ENCODE measurements at places on chromosomes 12 and 14. TPM values are rescaled to one million over a fixed set of nuclear protein-coding genes. Genes with fewer than 3 reads are reported as not detected.

C14orf180 gene
- 67.8 TPM for total RNA-seq

CALM1 gene
- total RNA-seq = 362 TPM

RIMBP2 gene
- not detected for total RNA-seq

CRIP1 gene
- total RNA-seq = 68.2 TPM

SLC6A15 gene
- total RNA-seq = not detected

DHH gene
- 1.6 TPM for total RNA-seq

PSMB5 gene
- total RNA-seq = 120 TPM

NR4A1 gene
- 76.3 TPM for total RNA-seq

EEA1 gene
- 34.1 TPM for total RNA-seq

PRR4 gene
- 2.6 TPM for total RNA-seq

ADAMTS20 gene
- not detected for total RNA-seq

KLRB1 gene
- total RNA-seq = 0.38 TPM

EPYC gene
- total RNA-seq = not detected

DNA sequence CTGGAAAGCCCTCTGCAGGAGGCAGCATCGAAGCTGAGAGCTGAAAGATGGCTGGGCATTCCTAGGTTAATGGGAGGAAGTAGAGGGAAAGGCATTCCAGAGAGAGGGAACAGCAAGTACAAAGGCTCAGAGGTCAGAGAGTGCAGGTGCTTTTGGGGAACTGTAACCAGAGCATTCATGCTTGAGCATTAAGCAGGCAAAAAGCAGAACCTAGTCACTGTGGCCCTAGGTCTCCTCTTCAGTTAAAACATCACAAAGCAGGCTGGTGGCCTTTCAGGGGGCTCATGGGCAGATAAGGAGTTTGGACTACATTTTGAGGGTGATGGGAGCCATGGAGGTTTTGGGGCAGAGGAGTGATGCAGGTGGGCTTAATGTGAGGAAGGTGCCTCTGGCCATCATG is 169.2 kb upstream of the MYL2 start:
- DNase-seq = no peak

GRCh38 chr12:111467857-111468241 is 62.1 kb downstream of the SH2B3 start:
- DNase-seq = no peak

DNA sequence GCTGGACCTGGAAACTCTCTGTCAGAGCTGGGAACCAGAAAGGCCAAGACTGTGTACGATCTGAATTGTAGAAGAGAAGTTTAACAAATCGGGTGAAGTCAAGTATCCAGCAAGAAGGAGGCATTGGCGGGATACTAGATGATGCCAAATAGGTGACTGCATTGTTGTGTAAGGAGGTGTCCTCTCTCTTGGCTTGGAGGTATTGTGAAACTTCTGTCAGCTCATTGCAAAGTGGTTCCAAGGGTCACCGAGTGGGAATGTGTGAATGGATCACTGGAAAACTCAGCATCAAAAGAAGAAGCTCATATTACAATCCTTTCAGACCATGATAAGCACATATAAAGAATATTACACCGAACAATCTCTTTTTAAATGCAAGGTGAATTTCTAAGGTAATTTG is 11.7 kb downstream of the NAV3 start:
- no peak for DNase-seq

- no peak for DNase-seq
Observed at GRCh38 chr12:80100591-80100990, 1.3 kb downstream of the OTOGL start.

- DNase-seq = no peak
Observed at GRCh38 chr14:23285530-23286019, 357 bp downstream of the HOMEZ start.

DNA sequence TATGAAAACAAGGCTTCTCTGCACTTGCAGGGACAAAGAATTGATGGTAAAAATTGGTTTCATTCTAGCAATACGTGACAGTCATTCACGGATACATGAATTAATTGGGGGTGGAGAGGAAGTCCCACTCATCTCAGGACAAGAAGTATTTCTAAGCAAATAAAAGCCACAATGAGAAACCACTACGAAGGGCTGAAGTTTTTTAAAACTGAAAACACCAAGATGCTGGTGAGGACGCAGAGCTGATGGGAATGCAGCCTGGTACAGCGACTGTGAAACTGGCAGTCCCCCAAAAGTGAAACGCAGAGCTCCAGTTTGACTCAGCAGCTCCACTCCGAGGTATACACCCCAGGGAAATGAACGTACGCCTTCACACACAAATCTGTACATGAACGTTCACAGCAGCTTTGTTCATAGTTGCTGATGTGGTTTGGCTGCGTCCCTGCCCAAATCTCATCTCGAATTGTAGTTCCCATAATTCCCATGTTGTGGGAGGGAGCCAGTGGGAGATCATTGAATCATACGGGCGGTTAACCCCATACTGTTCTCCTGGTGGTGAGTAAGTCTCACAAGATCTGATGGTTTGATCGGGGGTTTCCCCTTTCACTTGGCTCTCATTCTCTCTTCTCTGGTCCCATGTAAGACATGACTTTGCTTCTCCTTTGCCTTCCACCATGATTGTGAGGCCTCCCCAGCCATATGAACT is 89.0 kb downstream of the SCARB1 start:
- DNase-seq = no peak

GRCh38 chr14:50036211-50036610 is 80.2 kb downstream of the VCPKMT start:
- DNase-seq = no peak

- no peak for DNase-seq
Observed at GRCh38 chr12:4261655-4262054, 11.9 kb upstream of the CCND2 start.

DNA sequence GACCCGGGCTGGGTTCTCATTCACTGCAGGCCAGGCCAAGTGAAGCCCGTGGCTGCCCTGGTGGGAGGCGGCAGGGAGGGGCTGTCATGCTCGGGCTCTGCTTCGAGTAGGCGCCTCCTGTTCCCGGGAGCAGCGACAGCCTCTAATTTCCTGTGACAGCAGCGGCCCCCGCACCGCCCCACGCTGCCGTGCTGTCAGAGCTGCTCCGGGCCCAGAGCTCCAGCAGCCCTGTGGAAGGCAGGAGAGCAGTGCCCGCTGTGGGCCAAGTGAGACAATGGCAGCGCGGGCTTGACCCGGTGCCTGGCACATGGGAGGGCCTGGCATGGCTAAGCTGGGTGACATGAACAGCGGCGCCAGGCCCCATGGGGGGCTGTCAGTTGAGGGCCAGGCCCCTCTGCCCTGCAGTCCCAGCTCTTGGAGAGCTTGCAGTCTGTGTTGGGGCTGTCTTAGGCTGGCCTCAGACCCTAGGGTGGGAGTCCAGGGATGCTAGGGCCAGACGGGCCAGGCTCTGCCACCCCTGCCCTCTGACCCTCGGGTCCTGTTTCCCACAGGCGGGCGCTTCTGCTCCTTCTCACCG is 5.1 kb downstream of the TRMT61A start:
- no peak for DNase-seq

DNA sequence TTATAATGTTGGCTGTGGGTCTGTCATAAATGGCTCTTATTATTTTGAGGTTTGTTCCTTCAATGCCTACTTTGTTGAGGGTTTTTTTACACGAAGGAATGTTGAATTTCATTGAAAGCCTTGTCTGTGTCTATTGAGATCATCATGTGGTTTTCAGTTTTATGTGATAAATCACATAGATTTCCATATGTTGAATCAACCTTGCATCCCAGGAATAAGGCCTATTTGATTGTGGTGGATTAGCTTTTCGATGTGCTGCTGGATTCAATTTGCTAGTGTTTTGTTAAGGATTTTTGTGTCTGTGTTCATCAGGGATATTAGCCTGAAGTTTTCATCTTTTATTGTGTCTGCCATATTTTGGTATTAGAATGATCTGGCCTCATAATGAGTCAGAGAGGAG is 27.6 kb downstream of the SLC2A13 start:
- DNase-seq = no peak

GRCh38 chr12:56243731-56244181 is 13.9 kb downstream of the SLC39A5 start:
- no peak for DNase-seq

GRCh38 chr12:108418164-108418890 is 79.2 kb upstream of the CMKLR1 start:
- no peak for DNase-seq

GRCh38 chr12:50514526-50515276 is 9.9 kb downstream of the DIP2B start:
- DNase-seq = no peak

DNA sequence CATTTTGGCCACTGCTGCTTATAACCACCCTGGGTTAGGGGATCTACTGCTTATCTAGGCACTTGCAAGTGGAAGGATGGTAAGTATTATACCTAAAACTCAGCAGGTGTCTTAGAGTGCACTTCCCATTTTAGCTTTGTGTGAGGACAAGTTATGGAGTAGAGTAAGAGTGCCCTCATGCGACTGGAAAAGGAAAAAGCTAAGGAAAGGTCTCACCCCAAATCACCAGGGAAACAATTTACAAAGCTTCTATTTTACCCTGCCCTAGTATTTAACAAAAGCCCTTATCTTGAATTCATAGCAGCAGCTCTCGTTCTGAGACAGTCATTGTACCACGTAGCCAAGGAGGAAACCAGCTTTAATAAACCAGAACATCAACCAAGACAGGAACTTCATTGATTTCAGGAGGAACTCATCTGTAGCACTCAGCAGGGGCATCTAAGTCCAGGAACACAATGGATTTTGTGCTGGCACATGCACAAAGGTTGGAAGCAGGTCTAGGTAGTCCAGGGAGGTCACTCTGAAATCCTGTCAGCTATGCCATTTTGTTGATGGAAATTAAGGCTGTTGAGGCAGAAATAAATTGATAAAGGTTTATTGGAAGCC is 2.9 kb downstream of the RDH12 start:
- no peak for DNase-seq

- no peak for DNase-seq
Observed at GRCh38 chr12:20206410-20206809, 161.9 kb upstream of the PDE3A start.

GRCh38 chr12:75503459-75503858 is 8.0 kb downstream of the KRR1 start:
- no peak for DNase-seq

DNA sequence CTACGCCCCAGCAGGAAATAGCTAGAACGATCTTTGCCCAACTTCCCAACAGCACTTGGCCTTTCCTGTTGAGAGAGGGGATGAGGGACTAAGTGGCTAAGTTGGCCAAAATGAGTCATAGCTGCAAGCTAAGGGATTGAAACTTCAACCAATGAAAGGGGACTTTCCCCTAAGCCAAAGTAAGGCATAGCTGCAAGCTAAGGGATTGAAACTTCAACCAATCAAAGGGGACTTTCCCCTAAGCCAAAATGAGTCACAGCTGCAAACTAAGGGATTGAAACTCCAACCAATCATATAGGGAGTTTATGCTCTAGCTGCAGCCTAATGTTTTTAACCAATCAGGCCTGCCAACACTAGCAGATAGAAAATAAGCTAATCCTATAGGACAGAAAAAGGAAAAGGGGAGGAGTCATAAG is 100.5 kb upstream of the SSTR1 start:
- DNase-seq = no peak

DNA sequence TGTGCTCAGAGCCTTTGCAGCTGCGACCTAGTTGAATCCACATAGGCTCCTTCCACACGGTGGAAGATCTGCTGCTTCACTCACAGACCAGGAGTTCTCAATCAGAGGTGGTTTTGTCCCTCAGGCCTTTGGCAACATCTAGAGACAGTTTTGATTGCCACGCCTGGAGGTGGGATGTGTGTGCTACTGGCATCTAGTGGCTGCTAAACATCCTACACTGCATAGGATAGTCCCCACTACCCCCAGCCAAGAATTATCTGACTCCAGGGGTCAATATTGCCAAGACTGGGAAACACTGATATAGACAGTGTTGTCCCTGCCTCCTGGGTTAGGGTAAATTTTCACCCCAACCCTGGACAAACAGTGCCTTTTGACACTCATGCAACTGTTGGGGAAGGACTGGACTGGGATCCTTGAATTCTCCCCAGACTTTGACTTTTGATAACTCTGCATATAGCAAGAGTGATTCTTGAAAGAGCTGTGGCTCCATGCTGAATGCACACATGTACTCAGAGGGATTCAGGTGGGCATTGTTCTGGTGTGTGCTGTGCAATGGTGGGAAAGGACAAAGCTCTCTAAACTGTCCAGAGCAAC is 39.8 kb downstream of the BAZ2A start:
- DNase-seq = no peak

DNA sequence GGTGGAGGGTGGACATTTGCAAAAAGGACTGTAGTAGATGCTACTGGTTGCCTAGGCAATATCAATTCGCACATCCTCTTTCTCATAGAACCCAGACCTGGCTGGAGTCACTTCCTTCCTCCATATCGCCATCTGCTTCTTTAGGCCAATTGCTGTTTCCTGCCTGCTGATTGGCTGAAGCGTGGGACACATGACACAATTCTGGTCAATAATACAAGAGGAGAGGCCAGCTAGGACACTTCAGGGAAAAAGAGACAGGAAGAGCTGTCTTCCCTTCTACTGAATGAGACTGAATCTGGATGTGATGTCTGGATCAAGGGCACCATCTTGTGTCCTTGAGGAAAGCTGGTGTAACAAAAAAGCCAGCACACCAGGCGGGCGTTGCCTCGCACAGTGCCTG is 53.8 kb downstream of the TRPV4 start:
- no peak for DNase-seq

- no peak for DNase-seq
Observed at GRCh38 chr12:82144505-82144904, 213.7 kb downstream of the CCDC59 start.

GRCh38 chr14:105087308-105087962 is 22.2 kb upstream of the GPR132 start:
- peak; percentile 75 for DNase-seq

DNA sequence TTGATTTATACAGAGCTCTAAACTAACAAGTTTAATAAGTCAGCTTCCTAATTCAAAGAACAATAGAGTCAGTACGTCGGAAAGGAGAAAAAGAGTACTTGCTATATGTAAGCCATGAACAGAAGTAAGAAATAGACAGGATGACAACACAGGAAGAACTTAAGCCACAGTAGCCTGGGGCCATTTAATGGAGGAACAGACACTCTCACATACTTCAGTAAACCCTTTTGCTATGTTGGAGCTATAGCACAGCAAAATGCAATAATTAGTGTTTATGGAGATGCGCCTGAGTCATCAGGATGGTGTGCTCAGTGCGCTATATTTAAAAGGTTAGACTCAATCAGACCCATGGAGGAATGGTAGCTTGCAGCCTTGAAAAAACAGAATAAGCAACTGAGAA is 61.0 kb downstream of the SRGAP1 start:
- DNase-seq = no peak

DNA sequence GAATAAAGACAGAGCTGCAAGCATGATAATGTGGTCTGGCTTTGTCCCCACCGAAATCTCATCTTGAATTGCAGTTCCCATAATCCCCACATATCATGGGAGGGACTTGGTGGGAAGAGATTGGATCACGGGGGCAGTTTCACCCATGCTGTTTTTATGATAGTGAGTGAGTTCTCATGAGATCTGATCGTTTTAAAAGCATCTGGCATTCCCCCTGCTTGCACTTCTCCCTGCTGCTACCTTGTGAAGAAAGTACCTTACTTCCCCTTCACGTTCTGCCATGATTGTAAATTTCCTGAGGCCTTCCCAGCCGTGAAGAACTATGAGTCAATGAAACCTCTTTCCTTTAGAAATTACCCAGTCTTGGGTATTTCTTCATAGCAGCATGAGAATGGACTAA is 158.7 kb downstream of the SLC35F4 start:
- no peak for DNase-seq

- DNase-seq = peak; percentile 75
Observed at GRCh38 chr14:29926701-29927375, 809 bp downstream of the PRKD1 start.

- DNase-seq = no peak
Observed at GRCh38 chr12:11508699-11509098, 113.3 kb upstream of the PRB2 start.
